ENCODE measurements at places on chromosomes 3 and 15.
A peak's percentile ranks its signal among the peaks of the same experiment; 100 is the strongest.

DNA sequence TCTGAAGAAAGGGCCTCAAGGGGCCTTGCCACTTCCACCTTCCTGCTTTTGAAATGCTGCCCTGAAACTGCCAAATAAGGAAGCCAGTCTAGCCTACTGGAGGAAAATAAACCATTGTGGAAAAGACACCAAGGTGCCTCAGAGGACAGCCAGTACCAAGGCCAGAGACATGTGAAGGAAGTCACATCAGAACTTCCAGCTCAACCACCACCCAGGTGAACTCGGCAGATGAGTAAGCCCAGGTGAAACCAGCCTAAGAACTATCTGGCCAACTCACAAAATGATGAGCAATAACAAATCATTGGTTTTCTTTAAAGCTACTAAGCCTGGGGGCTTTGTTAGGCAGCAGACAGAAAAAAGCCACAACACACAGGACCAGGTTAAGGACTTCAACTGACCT, 103.0 kb downstream of the MAGI1 start:
- DNase-seq = no peak

- DNase-seq = peak; percentile 19
Measured at GRCh38 chr3:9352917-9353752, 9.7 kb upstream of the THUMPD3 start.

GRCh38 chr3:46367811-46368210, 2.9 kb upstream of the CCR5 start:
- DNase-seq = no peak

- peak; percentile 51 for DNase-seq
Measured at GRCh38 chr3:67593761-67594234, 60.6 kb downstream of the SUCLG2 start.

DNA sequence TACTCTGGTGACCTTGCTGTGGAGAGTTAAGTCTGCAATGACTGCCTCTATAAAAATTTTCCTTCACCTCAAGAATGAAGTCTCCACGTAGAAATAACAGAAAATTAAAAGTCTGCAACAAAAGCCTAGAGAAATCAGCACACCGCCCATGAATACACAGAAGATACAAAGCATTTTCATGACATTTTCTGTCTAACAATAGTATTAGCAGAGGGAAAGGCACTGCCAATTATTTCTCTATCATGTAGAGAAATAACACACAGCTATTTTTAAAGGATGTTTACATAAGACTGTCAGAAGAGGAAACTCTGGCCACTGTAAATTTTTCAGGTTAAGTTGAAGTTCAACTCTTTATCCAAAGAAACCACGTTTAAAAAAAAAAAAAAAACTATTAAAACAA, 80.8 kb downstream of the GSK3B start:
- no peak for DNase-seq

- DNase-seq = no peak
Measured at GRCh38 chr15:35256141-35256540, 171.0 kb upstream of the NANOGP8 start.

DNA sequence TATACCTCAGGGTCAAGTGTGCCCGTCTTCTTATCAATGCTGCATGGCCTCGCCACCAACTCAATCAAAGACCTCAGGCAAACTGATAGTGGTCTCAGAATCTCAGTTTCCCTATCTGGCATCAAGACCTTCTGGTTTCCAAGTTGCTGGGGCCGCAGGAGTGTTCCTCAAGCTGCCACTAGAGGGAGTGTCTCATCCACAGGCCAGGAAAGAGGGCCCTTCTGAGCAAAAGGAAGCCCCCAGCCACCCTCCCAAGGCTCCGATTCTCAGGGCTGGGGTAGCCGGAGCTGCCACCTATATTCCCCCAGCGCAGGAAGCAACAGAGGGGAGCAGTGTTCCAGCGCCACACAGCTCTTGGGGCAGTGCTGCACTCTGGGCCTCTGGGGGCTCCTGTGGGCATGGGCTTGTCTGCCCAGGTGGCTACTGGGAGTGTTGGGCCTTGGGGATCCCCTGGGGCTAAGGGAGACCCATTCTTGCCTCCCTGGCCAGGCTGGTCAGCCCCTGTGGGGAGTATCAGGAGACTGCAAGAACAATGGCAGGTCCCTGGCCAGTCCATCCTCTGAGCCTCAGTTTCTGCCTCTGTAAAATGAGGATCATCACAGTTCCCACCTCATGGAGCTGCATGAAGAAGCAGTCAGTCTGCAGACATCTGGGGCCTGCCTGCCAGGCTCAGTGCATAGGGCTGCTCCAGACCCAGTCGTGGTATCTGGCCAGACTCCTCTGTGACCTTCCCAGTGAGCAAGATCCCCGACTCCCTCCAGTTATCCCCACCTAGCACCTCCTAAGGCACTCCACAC, 23.4 kb upstream of the SEC13 start:
- no peak for DNase-seq

GRCh38 chr3:131275556-131275955, 106.0 kb upstream of the NUDT16 start:
- DNase-seq = no peak

- DNase-seq = no peak
Measured at GRCh38 chr3:8619548-8619947, 25.1 kb downstream of the SSUH2 start.

DNA sequence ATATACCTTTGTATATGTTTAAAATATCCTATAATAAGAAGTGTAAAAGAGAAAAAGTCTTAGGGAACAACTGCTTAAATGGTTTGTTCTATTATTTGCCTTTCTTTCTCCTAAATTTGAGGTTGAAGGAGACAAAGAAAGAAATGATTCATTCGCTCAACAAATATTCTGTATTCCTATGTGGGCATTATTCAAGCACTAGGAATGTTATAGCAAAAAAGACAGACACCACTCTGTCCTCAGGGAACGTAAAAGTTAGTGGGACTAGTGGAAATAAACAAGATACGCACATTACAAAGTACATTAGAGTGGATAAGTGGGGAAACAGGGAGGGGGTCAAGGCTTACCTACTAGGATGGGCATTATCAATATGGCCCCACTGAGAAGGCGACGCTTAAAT, 332.2 kb downstream of the LPP start:
- DNase-seq = no peak

GRCh38 chr3:108940166-108940565, 13.5 kb downstream of the GUCA1C start:
- no peak for DNase-seq

DNA sequence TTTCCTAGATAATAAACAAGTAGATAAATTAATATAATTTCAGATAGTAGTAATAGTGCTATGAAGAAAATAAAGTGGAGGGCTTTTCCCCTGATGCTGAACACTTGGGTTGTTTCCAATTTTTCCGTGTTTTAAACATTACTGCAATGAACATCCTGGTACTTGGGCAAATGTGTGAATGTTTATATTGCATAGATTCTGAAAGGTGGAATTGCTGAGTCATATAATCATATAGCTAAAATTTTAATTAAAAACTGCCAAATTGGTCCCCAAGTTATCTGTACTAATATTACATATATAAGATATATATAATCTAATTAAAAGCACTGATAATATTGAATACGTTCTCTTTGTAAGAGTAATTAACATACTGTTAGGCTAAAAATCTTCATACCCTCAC, 10.0 kb downstream of the PPP2R3A start:
- DNase-seq = no peak

DNA sequence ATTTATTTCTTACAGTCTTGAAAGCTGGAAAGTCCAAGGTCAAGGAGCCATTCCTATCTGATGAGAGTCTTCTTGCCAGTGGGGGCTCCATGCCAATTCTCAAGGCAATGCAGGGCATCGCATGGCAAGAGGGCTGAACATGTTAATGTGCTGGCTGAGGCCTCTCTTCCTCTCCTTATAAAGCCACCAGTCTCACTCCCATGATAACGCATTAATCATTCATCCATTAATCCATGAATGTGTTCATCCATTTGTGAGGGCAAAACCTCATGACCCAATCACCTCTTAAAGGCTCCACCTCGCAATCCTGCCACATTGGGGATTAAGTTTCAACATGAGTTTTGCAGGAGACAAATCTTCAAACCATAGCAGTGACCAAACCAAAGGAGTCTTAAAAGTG, 118.3 kb downstream of the PROS1 start:
- DNase-seq = no peak

DNA sequence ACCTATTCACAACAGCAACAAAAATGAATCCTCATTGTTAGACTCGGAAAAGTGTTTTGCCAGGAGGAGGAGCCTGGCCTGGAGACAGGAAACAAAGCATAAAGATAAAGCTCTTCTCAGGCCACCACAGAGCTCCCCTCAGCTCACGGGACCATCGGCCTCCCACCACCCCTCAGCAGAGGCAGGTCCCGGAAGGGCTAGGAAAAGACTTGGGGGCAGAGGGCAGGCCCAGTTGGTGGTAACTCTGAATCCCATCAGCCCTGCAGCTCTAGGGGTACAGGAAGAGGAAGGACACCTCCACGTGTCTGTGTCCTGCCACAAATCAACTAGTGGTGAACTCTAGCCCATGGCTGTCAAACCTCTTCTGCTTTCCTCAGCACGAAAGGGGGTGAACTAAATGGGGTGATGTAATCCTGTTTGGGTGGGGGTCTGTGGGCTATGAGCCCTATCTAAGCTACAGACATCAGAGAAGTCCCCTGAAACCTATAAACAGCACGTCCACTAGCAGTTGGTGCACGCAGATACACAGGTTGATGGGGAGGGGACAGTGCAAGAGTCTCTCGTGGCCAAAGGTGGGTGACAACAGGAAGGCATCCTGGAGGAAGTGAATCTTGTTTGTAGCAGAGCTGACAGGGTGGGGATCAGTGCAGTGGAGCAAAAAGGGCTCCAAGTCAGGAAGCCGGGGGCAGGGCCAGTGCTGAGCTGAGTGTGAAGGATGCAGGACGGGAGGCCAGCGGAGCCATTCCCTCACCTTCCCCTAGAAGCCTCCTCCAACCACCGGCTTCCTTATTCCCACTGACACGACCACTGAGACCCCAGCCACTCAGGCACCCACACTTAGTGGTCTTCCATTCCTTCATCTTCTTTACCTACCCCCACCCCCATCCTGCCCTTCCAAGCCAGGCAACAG, 111.1 kb upstream of the HACD2 start:
- no peak for DNase-seq

DNA sequence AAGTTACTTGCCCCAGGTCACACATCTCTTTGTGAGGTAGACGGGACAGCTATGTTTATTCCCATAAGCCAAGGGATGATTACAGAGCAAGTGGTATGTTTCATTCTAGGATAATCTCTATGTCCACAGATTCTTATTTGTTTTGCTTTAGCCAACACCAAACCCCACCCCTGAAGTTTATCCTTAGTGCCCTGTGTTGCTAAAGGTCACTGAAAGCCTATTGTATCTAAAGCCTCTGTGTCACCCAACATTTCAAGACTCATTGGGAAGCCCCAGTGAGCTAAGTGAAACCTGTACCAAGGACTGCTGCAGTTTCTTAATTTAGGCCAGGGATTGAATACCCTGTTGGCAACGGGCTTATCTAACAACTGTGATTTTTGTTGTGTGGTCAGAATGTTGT, 135.6 kb downstream of the ADAMTS9 start:
- no peak for DNase-seq

DNA sequence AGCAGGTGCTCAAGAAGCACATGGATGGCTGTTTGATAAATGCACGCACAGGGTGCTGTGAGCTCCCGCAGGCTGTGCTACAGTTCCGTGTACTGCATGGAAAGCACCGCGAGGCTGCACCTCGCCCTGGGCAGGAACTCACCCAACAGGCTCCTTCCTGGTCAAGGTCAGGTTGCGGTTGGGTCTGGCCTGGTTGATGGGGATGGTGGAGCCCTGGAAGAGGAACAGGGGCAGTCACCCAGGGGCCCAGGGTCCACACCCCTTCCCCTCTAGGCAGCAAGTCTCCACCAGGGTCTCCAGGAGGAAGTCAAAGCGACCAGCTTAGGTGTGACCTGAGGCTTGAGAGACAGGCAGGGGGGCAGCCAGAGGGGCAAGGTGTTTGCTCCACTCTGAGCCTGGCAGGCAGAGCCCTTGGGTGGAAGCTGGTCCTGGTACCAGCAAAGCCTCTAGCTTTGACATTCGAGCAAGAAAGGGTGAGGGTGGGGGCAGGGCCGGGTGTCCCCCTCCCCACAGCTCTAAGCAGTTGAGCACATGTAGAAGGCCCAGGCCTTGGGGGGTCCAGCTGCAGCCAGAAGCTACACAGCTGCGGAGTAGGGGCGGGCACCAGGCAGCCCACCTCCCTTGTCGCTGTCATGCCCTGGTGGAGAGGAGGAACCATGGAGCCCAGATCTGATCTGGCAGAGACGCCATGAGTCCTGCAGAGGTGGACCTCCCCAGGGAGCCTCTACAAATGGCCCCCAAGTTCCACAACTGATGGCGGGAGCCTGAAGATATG, 46.3 kb upstream of the SLC41A3 start:
- DNase-seq = no peak

DNA sequence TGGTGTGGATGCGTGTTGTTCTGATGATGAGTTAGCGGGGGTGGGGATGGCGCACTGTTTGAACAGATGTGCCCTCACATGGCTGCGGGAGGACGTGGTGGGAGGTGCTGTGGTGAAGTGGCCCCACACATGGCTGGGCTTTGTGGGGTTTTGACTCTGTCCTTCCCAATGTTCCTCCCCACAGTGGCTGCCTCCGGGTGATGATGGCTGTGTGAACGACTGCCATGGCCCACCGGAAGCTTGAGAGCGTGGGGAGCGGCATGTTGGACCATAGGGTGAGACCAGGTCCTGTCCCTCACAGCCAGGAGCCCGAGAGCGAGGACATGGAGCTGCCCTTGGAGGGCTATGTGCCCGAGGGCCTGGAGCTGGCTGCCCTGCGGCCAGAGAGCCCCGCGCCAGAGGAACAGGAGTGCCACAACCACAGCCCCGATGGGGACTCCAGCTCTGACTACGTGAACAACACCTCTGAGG, 167.9 kb downstream of the APBA2 start:
- no peak for DNase-seq

DNA sequence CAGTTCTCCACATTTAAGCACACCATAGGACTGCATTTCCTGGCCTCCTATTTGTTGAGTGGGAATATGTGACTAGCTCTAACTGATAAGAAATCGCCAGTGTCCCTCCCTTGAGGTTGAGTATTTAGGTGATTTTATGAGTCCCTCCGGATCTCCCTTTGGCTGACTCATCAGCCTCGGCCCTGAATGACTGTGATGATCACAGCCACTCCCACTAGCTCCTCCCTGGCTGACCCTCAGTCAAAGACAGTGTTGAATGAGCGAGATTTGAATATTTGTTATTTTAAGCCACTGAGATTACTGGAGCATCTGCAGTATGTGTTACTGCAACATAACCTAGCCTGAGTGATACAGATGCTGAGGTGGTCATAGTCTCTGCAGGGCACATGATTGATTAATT, 515.3 kb downstream of the EPHB1 start:
- peak; percentile 53 for DNase-seq

Data from T1000 (cell line).